Eye (tissue), 1 donor: ENCODE measurements at places on chromosomes 13 and 19.

DNA sequence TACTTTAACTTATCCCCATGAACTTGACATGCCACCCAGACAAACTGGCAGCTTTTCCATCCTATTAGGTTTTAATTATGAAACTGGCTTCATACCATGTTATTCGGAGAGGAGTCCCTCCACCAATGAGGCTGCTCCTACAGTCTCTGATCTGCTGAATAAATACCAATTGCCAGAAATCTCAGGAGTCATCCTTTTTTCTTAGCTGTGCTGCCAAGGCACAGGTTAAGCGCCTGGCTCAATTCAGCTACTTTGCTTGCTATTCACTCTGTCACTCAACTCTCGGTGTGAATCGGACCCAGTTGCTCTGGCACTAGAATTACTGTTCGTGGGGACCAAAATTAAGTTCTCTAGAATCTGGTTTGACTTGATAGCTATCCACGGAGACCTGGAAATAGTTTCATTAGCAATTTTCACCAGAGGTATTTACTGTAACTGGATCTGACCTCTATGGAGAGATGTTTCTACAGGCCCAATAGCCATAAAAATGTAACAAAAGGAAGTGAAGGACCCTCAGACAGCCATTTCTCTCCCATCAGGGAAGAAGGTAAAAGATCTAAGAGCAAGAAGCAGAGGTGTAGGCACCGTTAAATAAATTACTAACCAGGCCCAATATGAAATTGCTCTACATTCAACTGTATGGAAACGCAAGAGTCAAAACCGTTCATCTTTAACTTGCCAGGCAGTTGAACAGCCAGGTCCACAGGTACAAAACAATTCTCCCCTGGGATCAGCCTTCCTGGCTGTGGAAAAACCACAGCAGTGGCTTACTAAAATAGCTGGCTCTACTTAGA is 5.4 kb downstream of the ZC3H4 start:
- no peak for DNase-seq

GRCh38 chr13:48853728-48854102 is 122.0 kb upstream of the FNDC3A start:
- peak; percentile 54 for DNase-seq

GRCh38 chr13:33213797-33214196 is 71.8 kb downstream of the STARD13 start:
- peak; percentile 76 for DNase-seq

GRCh38 chr19:6551607-6552450 is 21.0 kb downstream of the TNFSF9 start:
- peak; percentile 2 for DNase-seq

- DNase-seq = no peak
These were observed 100.9 kb downstream of the FOXO1 start for GRCh38 chr13:40565282-40566148.

DNA sequence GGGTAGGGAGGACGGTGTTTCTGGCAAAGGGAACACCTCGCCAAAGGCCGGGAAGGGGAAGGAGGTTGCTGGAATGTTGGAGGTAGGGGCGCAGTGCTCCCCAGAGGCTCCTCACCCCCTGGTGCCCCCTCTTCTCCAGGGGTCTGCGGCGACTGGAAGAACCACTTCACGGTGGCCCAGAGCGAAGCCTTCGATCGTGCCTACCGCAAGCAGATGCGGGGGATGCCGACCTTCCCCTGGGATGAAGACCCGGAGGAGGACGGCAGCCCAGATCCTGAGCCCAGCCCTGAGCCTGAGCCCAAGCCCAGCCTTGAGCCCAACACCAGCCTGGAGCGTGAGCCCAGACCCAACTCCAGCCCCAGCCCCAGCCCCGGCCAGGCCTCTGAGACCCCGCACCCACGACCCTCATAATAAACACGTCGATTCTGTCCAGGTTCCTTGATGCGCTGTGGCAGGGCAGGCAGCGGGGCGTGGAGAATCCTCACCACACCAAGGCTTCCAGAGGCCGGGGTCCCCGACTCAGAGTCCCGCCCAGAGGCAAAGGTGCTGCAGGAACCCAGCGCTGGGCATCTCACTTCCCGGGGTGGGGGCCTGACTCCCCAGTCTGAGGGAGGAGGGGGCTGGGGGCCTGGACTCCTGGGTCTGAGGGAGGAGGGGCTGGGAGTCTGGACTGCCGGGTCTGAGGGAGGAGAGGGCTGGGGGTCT is 7.4 kb upstream of the SPACA4 start:
- DNase-seq = no peak

DNA sequence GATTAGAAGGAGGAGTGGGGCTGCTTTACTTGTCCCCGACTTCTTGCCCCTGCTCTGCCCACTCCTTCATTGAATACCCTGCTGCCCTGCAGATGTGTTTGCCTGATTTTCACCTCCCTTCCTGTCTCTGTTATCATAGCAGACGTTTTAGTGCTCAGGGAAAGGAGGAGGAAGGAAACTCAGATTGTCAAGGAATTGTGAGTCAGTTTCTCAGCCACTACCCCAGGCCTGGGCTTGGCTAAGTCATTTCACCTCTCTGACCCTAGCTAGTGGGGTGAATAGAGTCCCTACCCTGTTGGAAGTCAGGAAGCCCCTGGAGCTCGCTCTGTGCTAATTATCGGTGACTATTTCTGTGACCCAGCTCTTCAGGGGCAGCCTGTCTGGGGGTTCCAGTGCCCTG is 3.9 kb downstream of the BCKDHA start:
- no peak for DNase-seq

DNA sequence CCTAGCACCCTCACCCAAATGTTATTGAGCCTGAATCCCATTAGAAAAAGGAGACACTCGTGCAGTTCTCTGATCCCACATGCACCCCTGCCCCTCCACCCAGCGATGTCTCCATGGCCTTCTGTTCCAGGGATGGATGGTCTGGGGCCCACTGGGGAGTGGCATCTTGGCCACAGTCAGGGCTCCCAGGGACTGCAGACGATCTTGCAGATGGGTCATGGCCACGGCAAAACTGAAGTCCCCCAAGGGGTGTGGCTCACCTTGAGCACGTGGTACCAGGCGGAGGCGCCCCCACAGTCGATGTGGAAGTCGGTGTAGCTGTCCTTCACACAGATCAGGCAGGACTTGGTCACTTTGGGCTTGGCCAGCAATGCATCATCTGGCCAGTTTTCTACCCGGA is 130.7 kb downstream of the TUBA3C start:
- no peak for DNase-seq

DNA sequence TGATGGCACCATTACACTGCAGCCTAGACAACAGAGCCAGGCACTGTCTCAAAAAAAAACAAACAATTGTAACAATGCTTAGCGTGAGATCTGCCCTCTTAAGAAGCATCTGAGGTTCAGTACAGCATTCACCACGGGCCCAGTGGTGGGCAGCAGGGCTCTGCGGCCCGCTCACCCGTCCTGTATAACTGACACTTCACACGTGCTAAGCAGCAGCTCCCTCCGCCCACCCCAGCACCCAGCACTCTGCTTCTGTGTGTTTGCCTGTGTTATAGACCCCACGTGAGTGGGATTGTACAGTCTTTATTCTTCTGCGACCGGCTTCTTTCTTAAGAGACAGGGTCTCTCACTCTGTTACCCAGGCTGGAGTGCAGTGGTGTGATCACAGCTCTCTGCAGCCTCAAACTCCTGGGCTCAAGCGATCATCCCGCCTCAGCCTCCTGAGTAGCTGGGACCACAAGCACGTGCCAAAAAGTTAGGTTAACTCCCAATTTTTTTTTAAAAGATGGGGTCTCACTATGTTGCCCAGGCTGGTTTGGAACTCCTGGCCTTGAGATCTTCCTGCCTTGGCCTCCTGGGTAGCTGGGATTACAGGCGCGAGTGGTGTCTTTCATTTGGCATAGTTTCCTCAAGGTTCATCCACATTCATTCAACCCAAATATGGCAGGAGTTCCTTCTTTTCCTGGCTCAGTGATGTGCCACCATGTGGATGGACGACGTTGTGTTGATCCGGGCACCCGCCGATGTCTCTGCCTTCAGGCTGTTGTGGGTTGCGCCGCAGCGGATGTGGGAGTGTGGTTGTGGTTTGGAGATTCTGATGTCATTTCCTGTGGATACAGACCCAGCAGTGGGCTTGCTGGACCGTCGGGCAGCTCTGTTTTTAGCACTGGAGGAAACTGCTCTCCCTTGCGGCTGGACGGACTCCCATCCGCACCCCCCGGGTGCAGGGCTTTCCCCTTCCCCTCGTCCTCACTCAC is 170.0 kb downstream of the KDM4B start:
- no peak for DNase-seq

DNA sequence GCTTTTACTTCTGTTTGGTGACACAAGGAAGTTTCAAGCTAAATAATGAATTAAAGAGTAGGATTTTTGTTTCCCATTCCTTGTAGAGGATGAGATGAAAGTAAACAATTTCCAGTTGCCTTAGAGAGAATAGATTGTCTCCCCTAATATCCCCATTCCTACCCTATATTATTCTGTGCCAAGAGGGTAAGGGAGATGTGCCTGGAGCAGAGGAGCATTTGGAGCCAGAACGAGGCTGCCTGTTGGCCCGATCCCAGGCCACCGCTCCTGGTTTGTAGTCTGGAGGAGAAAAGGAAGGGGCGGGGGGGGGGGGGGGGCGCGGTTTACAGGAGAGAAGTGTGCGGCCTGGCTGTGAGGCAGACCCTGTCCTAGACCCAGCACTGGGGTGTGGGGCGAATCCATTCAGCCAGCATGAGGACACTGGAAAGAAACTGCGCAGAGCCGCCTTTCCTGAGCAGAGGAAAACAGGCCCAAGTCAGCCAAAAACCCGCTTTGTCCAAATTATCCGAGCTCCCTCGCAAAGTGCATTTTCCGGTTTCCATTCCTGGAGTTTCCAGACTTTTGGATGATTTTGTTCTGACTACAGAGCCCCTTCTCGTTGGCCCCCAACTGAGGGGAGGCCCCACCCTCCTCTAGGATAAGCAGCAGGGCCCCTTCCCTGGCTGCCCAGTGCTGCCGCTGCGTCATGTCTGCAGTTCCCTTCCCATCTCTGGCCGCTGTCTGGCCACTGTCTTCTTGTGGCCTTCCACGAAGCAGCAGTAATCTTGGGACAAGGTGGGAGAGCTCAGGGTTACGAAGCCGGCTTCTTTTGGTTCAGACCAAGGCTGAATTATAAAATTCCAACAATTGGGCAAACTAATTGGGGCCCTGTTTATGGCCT is 23.0 kb downstream of the NFIX start:
- peak; percentile 50 for DNase-seq

DNA sequence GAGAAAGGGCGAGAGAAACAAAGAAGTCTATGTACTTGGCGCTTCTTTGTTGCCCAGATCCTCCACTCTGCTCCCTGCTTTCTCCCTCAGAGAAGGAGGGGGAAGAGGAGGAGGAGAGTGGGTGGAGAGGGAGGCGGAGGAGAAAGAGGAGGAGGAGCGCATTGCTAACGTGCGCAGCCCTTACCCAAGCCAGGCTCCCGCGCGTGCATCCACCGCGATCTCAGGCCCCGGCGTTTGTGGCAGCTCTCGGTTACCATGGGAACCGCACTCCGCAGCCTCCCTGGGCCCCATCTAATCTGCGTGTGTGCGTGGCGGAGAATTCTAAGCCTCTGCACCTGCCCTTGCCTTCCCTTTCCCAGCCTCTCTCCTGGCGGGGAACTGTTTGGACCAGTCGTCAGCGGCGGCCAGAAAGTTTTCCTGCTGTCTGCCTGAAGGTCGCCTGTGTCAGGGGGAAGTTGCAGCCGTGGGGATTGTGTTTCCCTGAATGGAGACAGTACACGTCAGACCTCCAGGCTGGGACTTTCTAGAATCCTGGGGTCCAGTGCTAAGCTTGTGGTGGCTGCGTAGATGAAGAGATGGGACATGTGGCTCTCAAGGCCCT is at the start of gene ERICH6B:
Gene ERICH6B, minus strand, starts transcription at position 239 of the 601 bp plus-strand sequence. CDS start 18,734 bp downstream, outside the sequence.
- peak; percentile 96 for DNase-seq

- DNase-seq = no peak
These were observed 2.6 kb downstream of the SPRYD7 start for GRCh38 chr13:49933511-49933910.

GRCh38 chr19:55702131-55702627 is 27.2 kb downstream of the EPN1 start:
- DNase-seq = no peak

DNA sequence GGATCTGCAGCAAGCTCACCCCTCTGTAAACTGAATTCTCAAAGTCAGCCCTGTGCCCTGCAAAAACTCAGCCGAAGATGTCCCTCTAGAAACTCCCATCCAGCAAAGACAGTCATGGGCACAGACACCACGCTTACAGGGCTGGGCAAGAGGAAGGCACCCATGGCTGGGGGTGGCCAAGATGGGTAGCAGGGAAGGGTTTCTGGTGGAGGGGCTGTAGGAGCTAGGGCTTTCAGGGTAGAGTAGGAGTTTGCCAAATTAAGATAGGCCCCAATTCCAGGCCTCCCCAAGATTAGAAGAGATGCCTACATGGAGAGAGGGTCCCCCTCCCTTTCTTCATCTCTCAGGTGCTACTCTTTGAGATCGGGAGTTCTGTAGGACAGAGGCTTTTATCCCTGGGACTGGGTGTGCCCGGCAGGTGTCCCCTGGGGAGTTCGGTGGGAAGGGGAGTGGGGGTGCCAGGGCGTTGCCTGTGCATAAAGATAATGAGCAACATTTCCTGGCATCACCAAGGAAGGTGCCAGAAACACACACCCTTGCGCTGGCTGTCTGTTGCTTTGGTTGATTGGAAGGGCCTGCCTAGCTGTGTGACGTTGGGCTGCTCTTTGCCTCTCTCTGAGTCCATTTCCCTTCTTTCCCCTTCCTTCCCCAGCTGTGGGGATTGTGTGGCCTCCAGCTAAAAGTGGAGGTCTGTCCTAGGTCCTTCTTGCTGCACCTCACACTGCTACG is 9.4 kb downstream of the NRTN start:
- DNase-seq = no peak

DNA sequence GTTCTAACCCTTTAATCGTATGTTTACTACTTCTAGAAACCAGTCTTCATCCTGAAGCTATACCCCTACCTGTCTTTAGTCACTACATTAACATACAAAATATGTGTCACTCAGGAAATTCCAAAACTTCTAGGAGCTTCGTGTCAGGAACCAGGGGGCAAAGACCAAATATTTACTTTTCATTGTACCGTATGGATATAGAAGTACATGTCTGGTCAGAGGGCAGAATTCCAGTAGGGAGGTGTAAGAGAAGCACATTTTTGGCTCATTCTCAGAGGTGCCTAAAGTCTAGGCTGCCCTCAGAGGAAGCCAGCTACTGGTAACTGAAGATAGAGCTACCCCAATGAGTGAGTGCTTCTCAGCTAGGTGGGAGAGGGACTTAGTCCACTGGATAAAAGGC is 320.7 kb downstream of the DIAPH3 start:
- no peak for DNase-seq

DNA sequence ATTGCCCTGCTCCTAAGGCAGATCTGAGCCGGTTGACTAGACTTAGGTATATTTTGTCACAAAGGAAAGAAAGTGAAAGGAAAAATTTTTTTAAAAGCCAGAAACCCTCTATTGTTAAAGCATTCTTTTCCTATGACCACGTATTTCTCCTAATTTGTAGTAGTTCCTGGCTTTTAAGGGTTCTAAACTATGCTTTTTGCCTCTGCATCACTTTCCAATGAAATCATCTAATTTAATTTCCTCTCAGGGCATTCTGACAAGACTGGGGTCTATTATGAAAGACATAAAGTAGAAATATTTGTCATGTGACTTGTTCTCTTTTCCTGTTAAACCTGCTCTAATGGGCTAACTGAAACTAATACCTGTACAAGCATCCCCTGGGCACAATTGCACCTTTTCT is 233.0 kb upstream of the PRR20A start:
- DNase-seq = peak; percentile 24

GRCh38 chr19:2846180-2846894 is 5.1 kb downstream of the ZNF555 start:
- DNase-seq = no peak

GRCh38 chr13:51258612-51259548 is 36.7 kb downstream of the FAM124A start:
- DNase-seq = no peak
